ENCODE measurements at places on chromosomes 13 and 19.

DNA sequence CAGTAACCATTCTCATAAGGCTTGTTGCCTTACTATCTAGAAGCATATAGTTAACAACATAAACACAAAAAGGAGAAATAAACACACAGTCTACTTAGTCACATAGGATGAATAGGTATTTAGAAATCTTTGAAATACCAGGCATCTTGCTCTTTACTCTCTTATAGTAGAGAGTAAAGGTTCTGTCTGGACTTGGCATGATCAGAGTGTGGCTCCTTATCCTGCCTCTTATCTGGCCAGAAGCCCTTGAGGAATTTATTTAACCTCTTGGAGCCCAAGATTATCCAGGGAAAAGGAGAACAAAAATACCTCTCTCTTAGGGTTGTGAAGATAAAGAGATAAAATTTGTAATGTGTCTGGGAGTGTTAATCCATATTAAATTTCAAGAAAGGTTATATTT lies 100.2 kb upstream of the MBNL2 start:
- DNase-seq: no peak

DNA sequence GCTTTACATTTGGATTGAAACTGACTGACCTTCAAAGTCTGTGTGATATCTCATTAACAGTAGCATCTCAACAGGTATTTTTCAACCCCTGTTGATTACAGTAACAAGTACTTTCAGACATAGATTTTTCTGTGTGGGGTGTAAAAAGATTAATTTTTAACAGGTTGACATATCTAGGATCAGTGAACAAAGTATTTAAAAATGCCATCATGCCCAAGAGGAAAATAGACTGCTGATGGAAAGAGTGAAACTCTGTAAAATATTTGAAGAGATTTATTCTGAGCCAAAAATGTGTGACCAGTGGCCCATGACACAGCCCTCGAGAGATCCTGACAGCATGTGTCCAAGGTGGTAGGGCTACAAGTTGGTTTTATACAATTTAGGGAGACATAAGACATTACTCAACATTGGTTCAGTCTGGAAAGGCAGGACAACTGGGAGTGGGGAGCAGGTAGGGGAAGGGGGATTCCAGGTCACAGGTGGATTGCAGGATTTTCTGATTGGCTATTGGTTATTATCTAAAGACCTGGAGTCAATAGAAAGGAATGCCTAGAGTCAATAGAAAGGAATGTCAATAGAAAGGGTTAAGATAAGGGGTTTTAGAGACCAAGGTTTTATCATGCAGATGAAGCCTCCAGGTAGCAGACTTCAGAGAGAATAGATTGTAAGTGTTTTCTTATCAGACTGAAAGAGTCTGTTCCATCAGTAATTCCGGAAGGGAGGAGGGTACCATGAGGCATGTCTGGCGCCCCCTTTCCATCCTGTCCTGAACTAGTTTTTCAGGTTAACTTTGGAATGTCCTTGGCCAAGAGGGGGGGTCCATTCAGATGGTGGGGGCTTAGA lies 29.1 kb downstream of the TNFRSF19 start:
- no peak for DNase-seq

GRCh38 chr19:6987850-6988249 lies 33.4 kb downstream of the MBD3L2B start:
- no peak for DNase-seq

GRCh38 chr19:11480715-11481533 lies at the start of gene ELAVL3:
TSS of gene ELAVL3 (minus strand) at chr19:11481046. CDS start at chr19:11480608, 438 bp downstream.
- no peak for DNase-seq

All from GM12864 (cell line).